ENCODE measurements at places on chromosomes 7 and 10. TPM values are rescaled to one million over a fixed set of nuclear protein-coding genes. Genes with fewer than 3 reads are reported as not detected.

GDF10 gene
- total RNA-seq, result 1.1 TPM

HOXA10 gene
- total RNA-seq, result not detected

RNLS gene
- total RNA-seq, result 6.7 TPM

RBP3 gene
- total RNA-seq, result under 0.01 TPM

IDI2 gene
- total RNA-seq, result not detected

KIAA1549 gene
- 0.35 TPM for total RNA-seq

TFR2 gene
- total RNA-seq, result under 0.01 TPM

LRRC17 gene
- total RNA-seq, result 39.7 TPM

GLCCI1 gene
- 2.1 TPM for total RNA-seq

PHKG1 gene
- 7.5 TPM for total RNA-seq

GNGT1 gene
- total RNA-seq, result not detected

LRRC18 gene
- not detected for total RNA-seq

PTF1A gene
- not detected for total RNA-seq

HOXA13 gene
- not detected for total RNA-seq

FBXO24 gene
- total RNA-seq, result 0.30 TPM

Data from smooth muscle cell of the coronary artery (primary cell).